Effector memory CD4-positive, alpha-beta T cell (primary cell): ENCODE measurements at places on chromosomes 12 and 14.

DNA sequence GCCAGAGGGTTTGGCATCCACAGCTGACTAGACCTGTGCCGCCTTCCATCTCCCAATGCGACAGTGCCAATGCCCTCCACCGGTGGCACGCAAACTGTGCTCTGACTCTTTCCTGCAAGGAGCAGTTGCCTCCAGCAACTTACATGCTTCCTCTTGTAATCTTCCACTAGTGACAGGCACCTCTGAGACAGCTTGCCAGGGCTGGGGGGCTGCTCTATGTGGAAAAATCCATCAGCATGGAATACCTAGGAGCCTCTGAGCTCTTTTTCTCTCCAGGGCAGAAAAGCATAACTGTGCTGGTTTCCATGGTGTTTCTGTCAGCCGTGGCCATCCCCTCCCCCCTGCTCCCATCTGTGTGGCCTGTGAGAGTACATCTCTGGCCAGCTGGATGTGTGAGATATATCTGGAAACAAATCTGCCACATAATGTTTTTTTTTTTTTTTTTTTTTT, 110.6 kb downstream of the MYRFL start:
- no peak for DNase-seq

- peak; percentile 47 for DNase-seq
Measured at GRCh38 chr14:100547633-100548294, 39.5 kb downstream of the BEGAIN start.

DNA sequence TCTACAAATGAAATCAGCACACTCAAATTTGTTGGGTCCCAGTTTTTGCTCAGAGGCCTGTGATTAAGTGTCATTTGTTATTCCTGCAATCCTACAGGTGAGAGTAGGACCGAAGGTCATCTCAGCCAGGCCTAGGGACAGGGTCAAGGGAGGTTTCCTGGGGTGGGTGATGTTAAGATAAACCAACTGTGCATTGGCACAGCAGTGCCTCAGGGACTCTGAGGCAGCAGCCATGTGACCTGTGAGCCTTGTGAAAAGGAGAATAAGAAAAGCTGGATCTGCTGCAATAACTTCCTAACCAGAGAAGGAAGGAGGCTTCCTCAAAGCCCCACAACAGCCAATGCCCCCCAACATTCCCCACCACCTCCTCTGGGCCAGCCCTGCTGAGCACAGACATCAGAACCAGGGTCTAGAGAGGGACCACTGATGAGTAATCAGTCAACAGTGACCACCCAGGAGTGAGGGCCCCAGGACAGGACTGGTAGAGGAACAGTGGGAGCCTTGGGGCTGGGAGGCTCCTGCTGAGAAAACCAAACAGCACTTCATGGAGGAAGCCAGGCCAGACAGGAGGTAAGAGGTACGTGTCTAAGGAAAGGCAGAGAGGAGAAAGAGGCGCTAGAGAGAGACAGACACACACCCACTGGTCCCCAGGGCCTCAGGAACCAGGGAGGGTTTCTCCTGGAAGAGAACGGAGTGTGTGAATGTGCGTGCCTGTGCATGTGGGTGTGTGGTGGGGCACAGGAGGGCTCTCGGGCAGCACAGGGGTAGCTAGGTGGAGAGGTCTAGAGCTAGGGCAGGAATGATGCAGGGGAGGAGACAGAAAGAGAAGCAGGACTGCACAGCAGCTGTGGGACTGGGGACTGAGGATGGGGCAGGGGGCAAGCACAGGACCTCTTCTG, 82.4 kb downstream of the ITPK1 start:
- no peak for DNase-seq

DNA sequence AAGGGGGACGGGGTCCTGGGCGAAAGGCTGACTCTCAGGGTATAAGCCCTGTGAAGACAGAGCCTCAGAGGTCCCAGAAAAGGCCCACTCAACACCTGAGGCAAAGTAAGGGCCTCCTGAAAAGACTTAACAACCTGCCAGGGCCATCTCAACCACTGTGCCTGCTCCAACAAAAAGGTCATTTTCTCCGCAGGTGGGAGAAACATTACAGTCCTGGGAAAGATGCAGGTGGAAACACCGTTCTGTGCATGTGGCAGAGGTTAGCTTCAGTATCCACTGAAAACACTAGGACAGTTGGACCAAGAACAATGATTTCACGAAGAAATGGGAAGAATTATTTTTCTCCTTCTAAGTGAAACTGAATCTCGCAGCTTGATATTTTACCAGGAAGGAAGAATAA, 50.9 kb downstream of the CCDC88C start:
- DNase-seq: no peak

GRCh38 chr12:40469736-40470135, 222.5 kb upstream of the CNTN1 start:
- no peak for DNase-seq
